ENCODE measurements at places on chromosomes 2 and 18.

DNA sequence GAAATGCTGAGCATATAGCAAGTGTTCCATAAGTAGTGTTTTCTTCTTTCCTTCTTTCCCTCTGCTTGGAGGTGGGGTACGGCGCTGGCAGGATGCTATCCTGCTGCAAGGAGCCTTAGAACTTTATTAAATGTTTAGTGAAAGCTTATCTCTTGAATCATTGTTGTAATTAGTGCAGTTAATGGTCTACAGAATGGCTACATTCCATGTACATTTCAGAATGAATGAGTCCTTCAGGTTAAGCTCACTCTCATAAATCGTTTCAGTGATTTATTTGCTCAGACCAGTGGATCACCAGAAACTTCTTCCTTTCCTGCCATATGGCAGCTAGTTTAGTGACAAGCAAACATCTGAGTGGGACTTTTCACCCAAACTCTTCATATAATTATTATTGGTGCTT lies 3.3 kb upstream of the YWHAQ start:
- no peak for DNase-seq

- DNase-seq, result no peak
These were observed 266.1 kb upstream of the SIX2 start for GRCh38 chr2:45275242-45275805.

- no peak for DNase-seq
These were observed 23.7 kb downstream of the ATL2 start for GRCh38 chr2:38353402-38353801.

- peak; percentile 70 for DNase-seq
These were observed 135.6 kb upstream of the ZNF236 start for GRCh38 chr18:76686737-76687231.

DNA sequence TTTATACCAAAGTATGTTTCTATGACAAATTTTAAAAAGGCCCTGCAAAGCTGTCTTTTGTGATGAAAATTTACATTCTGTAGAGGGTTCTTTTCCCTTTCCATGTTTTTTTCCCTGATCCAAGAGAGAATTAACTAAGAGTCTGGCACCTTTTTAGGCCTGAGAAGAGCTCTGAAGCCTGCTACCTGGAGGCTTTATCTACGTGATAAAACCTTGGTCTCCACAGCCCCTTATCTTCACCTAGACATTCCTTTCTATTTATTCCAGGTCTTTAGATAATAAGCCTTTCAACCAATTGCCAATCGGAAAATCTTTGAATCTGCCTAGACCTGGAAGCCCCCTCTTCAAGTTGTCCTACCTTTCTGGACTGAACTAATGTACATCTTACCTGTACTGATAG lies 774.1 kb upstream of the LRRTM1 start:
- DNase-seq, result no peak

DNA sequence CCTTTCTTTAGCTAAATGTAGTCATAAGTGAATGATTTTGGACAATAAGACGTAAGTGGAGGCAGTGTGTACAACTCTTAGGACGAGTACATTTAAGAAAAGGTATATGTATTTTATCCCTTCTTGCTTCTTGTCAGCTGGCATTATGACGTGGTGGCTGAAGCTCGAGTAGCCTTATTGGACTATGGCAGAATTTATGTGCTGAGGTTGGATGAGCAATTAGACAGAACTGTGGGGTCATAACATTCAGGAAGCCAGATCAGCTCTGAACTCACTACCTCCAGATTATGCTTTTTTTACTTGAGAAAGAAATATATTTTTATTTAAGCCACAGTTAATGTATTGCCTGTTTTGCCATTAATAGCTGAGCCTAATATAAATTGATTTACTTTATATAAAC lies 661.5 kb downstream of the ERBB4 start:
- no peak for DNase-seq

DNA sequence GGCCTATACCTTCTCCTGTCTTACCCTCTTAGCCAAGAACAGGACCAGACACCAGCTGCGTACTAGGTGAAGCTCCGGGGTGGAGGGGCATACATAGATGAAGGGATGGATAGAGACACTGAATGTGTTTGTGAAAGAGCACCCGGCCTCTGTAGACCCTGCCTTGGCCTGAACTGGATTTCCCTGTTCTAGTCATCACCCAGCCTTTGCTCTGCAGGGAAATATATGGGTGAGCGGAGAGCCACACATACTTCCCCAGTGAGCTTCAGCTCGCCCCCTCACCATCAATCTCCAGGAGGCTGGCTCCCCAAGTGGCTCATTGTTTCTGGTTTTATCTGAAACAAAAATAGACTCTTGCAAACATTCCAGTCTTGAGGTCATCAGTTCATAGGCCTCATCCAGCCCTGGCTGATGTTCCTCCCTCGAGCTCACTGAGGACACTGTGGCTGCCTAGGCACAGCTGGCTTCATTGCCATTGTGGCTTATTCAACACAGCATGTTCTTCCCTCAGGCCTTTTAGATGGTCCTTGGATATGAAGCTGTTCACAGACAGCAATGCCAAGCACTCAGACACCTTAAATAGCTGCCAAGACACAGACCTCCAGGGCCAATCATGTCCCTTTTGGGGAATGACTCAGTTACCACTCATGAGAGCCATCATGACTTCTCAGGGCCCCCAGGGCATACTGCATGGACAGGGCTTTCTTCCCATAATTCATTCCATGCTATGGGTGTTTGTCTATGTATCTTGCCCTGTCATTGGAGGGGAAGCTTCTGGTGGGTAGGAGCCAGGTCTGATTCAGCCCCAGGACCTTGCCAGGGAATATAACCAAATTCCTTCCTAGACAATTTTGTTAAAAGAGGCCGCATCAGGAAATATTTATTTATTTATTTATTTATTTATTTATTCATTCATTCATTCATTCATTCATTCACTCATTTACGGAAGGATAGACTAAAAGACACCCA lies 82.4 kb downstream of the TTC32 start:
- no peak for DNase-seq

- no peak for DNase-seq
These were observed 447.3 kb downstream of the KCNJ3 start for GRCh38 chr2:155145758-155146229.

- DNase-seq, result no peak
These were observed 85.8 kb downstream of the RBM43 start for GRCh38 chr2:151175864-151176263.

- DNase-seq, result no peak
These were observed 422.1 kb downstream of the PARD3B start for GRCh38 chr2:204967199-204967960.

- no peak for DNase-seq
These were observed 6.9 kb downstream of the UGT1A10 start for GRCh38 chr2:233643128-233643527.

Measured in AML-193 (cell line).